Effector memory CD8-positive, alpha-beta T cell (primary cell): ENCODE measurements at places on chromosomes 2 and 18.

DNA sequence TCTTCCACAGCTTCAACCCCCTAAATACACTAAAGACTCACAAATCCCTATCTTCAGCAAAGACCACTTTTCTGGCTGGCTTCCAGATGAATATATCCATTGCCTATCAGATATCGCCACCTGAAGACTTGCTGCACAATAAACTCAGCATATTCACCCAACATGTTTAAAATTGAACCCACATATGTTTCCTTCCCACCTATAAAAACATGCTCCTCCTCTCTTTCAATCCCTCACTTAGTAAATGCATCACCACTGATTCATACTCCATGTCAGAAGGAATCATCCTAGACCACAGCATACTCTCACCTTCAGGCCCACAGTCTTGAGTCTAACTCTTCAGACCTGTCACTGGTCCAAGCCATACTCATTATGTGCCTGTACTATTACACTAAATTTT, 5.3 kb downstream of the SPC25 start:
- no peak for DNase-seq

GRCh38 chr2:155630760-155631159, 701.8 kb downstream of the NR4A2 start:
- DNase-seq: no peak

DNA sequence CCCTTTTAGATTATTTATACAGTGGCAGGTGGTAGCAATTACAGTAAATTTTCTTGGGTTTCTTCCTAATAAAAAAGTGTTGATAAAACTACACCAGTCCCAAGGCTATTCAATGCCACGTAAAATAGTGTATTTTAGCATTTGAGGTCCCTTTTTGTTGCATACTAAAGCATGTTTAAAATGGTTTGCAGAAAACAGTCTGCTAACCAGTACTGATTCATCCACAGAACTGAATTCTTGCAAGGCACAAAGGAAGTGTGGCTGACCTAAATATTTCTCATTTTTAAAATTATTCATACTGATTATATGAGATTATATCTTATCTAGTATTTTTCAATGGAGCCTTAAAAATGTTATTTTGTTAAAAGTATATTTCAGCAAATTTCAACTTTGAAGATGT, 98.1 kb downstream of the SMAD2 start:
- DNase-seq: no peak

- no peak for DNase-seq
Observed at GRCh38 chr2:173204316-173204715, 128.7 kb downstream of the MAP3K20 start.

- DNase-seq: no peak
Observed at GRCh38 chr2:238870261-238870660, 22.4 kb downstream of the TWIST2 start.

- no peak for DNase-seq
Observed at GRCh38 chr2:3778851-3779495, 75.6 kb downstream of the DCDC2C start.

DNA sequence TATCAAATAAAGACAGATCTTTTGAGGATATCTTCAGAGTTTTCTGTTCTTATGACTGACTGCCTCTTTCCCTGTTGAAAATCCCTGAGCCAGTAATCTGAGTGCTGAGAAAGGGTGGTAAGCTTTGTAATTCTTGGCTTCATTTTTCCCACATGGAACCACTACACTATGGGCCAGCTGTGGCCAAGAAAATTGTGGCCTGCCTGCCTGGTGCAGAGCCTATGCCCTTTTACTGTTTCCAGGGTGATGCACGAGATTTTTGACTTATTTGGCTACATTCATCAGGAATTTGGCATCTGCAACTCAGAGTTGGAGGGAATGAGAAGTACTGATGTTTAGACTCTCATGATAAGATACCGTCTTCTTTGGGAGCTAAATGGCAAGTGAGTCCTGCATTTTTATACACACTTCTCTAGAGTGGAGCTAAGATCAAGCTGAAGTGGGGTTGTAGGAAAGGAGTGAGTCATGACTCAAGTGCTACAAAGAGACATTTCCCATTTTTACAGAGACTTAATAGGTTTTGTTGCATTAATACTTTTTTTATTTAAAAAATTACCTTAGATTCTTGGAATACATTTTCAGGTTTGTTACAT, 328.2 kb upstream of the CDH7 start:
- DNase-seq: no peak

- no peak for DNase-seq
Observed at GRCh38 chr2:184049566-184049965, 548.8 kb upstream of the ZNF804A start.

DNA sequence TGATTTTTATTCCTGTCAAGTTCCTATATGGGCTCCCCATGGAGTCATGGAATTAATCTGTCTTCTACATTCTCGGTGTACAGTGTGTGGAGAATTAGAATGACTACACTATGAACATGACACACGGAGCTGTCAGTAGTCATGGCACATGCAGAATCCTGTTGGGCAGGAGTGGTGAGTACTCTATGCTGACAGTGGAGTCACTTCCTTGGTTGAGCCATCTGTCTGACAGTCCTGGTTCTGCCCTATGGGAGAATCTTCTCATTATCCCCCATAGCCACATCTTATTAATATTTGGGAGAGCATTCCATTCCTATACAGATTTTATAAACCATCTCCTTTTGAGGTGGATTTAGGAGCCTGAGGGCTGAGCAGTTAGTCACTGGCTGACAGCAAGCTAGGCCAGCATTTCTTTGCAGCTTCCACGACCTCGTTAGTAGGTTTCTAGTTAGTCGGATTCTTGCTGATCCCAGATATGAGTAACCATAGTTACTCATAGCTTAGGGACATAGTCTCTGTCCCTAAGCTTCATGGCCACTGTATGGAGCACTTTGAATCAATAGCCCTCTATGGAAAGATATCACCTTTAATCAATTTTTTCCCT, 90.6 kb downstream of the MDH1 start:
- no peak for DNase-seq

DNA sequence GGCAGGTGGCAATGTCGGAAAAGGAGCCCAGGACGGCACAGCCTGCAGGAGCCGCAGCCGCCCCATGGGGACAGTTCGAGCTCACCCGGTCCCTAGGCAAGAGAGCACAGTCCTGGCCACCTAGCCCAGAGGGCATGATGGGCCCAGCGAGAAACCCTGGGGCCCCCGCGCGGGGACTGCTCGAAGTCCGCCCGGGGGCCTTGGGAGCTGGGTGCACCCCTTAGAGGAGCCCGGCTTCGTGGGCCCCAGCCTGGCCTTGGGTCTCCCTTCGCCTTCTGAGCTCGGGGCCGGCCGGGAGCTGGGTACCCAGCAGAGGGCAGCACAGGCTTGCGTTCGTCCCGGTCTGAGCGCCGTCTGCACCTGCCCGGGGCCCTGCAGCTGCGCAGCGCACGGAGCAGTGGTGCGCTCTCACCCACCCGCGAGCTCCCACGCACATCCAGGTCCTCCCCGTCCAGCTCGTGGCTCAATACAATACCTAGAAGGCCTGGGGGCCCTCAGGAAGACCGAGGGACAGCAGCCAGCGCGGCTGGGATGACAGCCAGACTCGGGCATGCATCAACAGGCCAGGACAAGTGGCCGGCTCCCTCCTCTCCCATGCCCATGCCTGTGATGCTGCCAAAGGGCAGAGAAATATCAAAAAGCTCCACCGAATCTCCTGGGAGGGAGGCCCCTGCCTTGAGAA, 96.2 kb upstream of the ZNF532 start:
- peak; percentile 60 for DNase-seq

DNA sequence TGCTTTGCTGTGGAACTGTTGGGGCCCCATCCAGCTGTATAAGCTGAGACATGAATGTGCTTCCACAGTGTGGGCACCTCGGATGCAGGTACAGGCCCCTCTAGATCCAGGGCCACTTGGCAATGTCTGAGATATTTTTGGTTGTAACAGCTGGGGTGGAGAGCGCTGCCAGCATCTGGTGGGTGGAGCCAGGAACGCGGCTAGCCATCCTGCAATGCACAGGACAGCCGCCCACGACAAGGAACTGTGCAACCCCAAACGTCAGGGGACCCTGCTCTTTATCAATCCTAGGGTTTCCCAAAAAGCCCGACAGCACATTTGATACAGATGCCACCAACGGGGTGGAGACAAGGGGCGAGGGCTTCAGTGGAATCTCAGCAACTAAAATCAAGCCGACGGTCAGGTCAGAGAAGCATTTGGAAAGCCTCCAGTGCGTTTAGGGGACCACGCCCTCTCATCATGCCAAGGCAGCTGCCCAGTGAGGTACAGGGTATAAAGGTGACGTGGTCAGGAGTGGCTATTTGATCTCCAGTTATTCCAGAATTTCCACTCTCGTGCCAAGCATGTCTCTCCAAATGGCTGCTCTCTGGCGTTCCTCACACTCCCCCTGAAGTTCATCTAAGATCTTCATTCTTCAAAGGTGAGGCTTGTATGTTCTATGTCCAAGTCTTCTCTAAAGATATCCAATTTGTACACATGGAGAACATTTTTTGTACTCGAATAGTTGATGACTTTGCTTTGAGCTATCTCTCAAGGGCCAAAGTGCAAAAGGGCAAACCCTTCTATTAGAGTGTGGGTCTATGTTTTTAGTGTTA, 55.7 kb downstream of the LRRFIP1 start:
- DNase-seq: no peak

DNA sequence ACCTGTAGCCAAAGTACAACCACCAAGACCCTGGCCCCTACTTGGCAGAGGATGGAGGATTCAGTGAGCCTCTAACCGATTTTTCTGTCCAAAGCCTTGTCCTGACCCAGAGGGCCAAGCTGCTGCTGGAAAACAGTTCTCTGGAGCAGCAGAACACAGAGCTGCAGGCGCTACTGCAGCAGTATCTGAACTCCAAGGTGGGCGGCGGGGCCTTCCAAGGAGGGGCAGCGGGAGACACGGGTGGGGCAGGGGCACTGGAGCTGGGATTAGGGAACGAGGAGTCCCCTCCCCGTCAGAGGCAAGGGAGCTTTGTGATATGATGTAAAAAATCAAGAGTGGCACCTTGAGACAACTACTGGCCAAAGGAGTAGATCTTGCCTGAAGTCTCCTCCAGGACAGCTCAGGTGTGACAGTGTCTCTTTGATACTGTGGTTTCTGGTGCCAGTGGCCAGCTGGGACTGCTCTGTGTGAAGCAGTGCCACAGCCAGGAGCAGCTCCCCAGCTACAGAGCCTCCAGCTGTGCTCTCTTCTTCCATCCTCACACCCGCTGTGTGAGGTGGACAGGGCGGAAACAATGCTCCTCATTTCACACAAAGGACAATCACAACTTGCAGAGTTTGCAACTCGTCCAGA, 22.8 kb downstream of the OTOF start:
- no peak for DNase-seq

- DNase-seq: no peak
Observed at GRCh38 chr2:18078216-18078615, 199.7 kb downstream of the KCNS3 start.

GRCh38 chr2:72173640-72174321, 26.1 kb upstream of the CYP26B1 start:
- no peak for DNase-seq

DNA sequence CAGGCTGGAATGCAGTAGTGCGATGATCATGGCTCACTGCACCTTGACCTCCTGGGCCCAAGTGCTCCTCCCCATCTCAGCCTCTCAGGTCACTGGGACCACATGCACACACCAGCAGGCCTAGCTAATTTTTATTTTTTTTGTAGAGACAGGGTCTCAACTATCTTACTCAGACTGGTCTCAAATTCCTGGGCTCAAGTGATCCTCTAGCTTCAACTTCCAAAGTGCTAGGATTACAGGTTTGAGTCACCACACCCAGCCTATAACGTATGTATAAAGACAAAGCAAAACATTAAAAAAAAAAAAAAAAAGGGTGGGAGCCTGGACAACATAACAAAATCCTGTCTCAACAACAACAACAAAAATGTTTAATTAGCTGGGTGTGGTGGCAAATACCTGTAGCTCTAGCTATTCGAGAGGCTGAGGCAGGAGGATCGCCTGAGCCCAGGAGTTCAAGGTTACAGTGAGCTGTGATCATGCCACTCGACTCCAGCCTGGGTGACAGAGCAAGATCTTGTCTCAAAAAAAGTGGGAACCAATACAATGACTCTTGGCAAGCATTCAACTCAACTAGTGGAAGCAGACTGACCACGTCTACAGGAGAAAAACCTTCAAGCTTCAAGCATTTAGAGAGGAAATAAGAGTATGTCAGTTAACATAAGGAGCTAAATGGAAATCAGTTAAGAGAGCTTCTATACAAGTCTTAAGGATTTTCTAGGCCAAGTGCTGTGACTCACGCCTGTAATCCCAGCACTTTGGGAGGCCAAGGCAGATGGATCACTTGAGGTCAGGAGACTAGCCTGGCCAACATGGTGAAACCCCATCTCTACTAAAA, 2.6 kb downstream of the GTF3C2 start:
- no peak for DNase-seq

- no peak for DNase-seq
Observed at GRCh38 chr2:13227578-13227977, 510.8 kb downstream of the TRIB2 start.

GRCh38 chr2:62382122-62382521, 123.9 kb downstream of the TMEM17 start:
- no peak for DNase-seq

DNA sequence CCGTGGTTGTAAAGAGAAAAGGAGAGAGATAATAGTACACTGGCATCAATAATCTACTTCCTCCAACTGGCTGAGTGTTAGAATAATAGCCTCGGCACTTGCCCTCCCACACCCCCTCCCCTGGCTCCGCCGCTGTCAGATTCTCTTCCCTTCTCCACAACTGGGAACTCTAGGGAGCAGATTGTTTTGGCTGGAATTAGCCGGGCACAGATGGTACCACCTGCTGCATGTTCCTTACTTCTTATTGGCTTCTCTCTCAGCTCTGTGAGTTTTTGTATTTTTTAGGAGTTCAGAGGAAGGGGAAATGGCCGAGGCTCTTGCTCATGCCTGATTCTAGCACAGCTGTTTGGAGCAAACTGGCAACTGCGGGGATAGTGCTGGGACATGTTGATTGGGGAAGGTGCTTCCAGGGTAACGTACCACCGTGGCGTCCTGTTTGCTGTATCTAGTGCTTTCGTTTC, 140.0 kb downstream of the ZEB2 start:
- DNase-seq: no peak

DNA sequence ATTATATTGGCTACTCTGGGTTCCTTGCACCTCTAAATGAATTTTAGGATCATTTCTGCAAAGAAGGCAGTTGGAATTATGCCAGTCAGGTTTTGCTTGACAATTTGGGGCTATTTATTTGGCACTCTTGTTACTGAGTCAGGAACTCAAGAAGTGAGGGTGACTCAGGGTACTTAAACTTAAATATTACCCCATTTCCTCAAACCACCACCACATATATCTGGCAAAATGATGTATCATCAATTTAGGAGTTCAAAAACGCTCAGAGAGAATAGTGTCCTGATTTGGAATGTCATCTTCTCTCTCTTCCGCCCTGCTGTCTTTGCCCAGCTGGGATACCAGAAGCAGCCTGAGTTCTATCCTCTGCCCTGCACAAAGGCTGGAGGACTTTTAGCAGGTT, 2.4 kb upstream of the THNSL2 start:
- no peak for DNase-seq

DNA sequence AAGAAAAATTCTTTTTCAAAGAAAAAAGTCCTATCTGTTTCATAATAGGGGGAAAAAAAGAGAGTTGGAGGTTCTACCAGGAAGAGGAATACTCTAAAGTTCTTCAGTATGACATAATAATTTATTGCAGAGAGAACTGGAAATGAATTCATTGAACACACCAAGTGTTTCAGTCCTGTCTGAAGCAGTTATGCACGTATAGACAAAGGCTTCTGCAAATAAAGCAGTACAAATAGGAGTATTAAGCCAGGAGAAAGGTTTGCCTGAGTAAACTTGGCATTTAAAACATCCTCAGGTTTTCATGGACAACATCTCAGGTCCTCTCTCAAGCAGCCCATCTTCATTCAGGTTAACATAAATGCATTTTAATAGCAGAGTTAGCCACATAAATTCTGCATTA, 141.6 kb downstream of the CCDC148 start:
- no peak for DNase-seq

- no peak for DNase-seq
Observed at GRCh38 chr2:204274429-204274828, 270.8 kb upstream of the PARD3B start.
